ENCODE measurements at places on chromosomes 4 and X.

DNA sequence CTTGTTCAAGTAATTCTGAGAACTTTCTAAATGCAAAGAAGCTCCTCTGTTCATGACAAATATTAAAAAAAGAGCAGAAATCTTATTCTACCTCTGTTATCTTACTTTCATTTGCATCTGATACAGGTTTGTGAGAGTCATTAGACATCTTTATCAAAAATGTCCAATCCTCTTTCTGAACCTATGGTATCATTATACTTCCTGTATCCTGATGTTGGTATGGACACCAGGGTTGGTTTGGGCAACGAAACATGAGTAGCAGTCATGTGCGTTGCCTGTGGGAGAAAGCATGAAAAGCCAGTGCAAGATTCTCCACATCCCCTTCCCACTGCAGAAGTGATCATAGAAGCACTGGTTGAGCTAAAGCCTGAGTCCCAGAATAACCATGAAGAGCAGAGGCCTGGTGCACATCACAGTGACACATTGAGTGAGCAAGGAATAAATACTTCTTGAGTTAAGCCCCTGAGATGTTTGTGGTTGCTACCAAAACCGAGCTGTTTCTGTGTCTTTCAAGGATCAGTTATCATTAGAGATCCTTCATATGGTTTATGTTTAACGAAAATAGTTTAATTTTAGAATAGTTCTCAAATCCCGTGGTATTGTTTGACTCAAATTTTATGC is 197.2 kb downstream of the BANK1 start:
- DNase-seq = no peak

GRCh38 chrX:136555694-136556093 is 23.7 kb downstream of the VGLL1 start:
- DNase-seq = no peak

GRCh38 chr4:2829933-2830451 is 13.7 kb upstream of the ADD1 start:
- DNase-seq = no peak

DNA sequence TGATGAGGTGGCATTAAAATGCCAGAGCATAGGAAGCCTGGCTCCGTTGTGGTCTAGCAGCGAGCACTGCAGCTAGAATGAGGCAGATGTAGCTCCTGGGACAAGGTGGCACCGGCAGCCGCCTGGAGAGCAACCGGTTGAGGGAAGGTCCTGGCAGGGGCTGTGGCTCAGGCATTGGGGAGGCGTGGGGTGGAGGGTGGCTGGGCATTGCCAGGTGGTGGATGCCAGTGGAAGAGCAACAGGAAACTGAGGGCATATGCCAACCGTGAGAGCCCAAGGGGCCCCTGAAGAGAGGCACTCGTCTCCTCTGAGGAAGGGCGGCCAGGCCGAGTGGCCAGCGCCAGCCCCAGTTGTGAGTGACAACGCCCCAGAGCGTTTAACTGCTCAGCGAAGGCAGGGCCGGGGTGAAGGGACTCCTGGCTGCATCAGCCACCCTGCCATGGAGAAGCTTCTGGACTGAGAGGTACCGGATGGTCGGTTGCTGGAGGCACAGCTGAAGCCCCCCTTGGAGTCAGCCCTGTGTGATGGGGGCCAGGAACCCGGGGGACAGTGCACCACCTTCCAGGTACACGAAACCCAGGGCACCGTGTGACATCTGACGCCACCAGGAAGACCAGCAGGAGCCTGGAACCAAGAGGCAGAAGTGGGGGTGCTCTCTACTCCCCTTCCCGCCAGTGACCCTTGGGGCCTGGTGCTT is 13.2 kb upstream of the PDE6B start:
- no peak for DNase-seq

DNA sequence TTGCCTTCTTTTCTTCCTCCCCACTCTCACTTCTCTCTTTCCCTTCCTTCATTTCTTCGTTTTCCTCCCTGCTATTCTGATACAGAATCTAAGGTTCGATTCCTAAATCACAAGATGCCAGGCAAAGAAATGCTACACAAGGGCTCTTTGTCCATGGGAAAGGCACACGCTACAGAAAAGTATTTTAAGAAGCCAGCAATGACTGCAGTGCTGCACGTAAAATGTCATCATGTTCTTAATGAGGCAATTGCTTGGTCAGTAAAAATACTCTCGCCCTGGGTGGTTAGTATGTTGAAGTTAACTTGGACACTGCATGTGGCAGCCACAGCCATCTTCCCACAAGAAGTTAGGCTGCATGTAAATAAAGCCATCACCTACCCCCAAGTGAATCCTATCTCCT is 178.4 kb downstream of the DHX15 start:
- no peak for DNase-seq

DNA sequence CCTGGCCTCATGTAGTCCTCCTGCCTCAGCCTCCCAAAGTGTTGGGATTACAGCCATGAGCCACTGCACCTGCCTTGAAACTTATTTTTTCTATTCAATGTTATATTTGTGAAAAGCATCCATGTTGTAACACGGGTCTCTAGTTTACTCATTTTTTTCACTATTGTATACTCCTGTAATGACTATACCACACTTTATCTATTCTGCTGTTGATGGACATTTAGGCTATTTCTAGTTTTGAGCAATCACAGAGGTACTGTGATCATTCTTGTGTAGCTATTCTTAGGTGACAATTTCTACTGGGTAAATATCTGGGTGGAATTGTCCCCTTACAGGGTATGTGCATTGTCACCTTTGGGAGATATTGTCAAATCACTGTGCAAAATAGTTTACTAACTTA is 3.6 kb downstream of the DRP2 start:
- DNase-seq = no peak

GRCh38 chr4:3199653-3200422 is 49.1 kb upstream of the MSANTD1 start:
- no peak for DNase-seq

DNA sequence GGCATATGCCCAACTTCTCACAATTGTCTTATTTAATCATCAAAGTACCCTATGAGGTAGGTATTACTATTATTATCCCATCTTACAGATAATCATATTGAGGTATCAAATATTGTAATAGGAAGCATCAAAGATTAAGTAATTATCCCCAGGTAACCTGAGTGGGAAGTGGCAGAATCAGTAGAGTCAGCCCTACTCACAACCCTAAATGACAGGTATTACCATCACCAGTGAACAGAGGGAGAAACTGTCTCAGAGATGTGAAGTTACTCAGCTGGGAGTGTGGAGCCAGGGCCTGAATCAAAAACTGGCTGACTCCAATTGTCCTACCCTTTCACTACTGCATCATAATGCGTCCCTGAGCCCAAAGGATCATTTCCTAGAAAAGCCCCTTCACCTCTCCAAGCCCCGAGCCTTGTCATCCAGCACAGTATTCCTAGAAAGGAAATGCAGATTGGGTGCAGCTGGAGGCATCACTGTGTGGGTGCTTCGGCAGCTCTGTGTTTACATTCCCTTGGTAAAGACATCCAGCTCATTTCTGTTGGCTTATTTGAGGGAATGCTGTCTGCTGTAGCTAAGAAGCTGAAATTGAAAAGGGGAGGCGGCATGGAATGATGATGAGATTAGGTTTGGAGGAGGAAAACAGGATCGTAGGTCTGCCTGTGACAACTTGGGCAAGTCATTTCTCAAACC is 72.8 kb downstream of the DHX15 start:
- DNase-seq = no peak

DNA sequence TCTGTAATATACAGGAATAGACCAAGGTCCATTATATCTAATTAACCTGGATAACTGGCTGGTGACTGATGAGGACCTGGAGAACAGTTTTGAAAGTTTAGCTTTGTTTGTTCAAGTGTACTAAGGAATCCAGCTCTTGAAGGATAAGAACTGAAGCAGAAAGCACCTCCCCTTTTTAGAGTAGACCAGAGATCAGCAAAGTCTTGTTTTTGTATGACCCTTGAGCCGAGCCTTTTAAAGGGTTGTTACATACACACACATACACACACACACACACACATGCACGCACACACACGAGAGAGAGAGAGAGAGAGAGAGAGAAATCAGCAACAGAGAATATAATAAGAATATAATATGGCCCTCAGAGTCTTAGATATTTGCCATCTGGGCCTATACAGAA is 13.0 kb downstream of the MOSPD2 start:
- DNase-seq = no peak
